ENCODE measurements at places on chromosomes 4 and X.

GRCh38 chr4:27604692-27605091 is 744.1 kb downstream of the STIM2 start:
- no peak for DNase-seq

DNA sequence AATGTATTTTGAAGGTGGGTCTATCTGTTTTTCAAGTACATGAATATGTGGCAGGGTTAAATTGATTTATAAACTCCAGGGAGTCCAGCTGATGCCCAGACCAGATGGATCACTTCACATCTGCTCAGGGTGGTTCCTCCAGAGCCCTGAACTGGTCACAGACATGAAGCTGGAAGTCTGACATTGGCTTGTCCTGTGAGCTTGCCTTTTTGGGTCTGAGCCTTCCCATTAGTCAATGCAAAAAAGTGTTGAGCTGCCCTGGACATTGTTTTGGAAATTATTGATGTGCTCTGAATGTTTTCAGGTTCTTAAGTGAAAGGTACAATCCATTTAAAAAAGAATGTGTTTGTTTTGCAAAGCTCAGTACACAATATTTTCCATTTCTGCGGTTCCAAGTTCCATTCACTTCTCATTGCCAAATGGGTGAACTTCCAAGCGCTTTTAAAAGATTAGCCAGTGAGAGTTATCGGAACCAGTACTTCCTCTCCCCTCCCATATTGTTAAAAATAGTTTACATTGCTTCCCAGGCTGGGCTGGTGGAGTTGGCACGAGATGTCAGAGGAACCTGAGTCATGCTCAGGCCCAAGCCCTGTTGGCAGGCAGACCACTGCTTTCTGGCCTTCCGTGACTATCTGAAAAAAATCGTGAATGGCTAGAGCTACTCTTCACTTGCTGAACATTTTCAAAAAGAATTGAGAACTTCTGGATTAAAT is 52.1 kb downstream of the PDGFRA start:
- DNase-seq = no peak

DNA sequence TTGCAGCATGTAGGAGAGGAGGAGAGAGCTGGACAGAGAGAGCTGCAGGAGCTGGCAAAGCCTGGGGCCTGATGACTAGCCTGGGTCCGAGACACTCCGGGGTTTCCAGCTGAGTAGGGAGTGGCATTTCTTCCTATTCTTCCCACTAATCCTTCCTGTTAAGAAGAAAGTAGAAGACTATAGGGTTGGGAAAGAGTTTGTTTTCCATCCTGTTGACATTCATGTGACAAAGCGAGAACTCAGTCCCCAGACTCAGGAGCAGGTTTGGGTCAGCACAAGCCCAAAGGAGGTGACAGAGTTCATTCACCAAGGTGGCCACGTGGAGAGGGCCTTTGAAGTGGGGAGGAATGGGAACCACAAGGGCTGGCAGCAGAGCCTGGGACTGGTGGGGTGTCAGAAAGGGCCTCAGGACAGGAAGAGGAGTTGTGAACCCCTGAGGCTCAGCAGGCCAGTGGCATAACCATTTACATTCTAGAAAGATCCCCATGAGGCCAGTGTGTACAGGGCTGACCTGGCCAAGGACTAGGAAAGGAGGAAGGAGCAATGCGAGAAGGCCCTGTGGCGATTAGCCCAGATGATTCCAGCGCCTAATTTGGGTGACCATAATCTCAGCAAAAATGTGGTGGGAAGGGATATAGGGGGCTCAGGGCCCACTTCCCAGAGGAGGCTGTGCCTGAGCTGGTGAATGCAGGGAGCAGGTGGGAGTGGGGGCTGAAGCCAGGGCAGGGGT is 3.3 kb upstream of the HAUS3 start:
- DNase-seq = no peak

DNA sequence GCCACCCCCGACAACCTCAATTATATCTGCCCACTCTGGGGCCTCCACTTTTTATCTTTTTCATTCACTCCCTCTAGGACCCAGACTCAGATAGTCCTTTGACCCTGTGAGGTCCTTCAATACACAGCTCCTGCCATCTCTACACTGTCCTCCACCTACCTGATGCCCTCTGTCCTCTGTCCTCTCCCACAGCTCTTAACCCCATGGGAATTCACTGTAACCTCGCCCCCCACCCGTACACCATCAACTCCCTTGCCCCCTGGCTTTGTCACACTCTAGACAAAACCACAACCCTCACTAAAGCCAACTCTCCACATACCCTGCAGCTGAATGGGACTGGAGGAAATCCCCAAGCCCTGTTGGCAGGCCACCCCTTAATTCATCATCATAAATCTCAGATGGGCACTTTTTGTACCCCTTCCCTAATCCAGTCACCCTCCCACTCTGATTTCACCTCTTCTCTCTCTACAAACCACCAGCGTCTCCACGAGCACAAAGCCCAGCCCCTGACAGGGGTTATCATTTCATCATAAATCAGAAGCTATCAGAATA is 52.3 kb upstream of the ENPP6 start:
- no peak for DNase-seq

DNA sequence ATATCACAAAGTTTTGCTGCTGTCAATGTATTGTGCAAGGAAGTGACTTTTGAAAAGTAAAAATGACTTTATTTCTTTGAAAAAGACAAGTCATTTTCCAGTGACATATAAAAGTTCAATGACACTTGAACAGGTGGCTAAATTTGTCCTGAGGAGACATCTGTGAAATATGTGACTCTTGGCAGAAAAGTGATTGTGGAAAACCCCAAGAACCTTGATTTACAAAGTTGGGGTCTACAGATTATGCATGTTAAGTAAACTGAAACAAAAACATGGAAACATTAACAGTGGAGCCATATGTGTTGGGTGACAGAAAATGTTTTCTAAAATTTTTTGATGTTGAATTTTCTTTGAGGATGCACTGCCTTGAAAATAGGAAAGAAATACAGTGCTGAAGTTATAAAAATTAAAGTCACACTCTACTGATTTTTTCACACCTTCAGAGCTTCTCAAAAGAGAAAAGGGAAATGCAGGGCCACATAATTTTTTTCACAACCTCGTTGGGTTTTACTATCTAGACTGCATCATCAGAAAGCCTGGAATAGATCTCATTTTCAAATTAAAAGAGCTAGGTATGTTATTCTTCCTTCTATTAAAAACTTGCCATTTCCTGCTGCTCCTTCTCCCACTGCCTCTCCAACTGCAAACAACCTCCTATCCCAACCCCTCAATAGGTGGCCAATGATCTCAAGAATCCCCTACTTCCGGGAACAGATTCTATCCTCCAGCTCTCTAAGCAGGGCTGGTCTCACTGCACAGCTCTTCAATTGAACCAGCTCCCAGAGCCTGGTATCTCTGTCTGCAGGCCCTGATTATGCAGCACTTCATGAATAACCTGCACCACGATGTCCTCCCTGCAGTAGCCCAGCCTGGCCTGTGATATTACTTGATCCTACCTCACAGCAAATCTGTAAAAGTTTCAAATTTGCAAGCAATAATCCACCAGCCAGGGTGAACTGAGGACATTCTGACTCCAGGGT is 570.8 kb upstream of the CPEB2 start:
- DNase-seq = no peak

GRCh38 chrX:46588263-46588662 is 14.7 kb downstream of the CHST7 start:
- peak; percentile 56 for DNase-seq

GRCh38 chrX:68644861-68645260 is 2.6 kb upstream of the STARD8 start:
- no peak for DNase-seq

All from activated CD4-positive, alpha-beta T cell treated with anti-CD3 and anti-CD28 coated beads, Interleukin-10, Interleukin-2, amounts not matched to agents 100 ng/mL and 50 ng/mL, durations not matched to agents 16 hours and 8 hours (primary cell).